ENCODE measurements at places on chromosomes 6 and 20. TPM values are rescaled to one million over a fixed set of nuclear protein-coding genes. Genes with fewer than 3 reads are reported as not detected.

Gene EYS
- total RNA-seq: not detected

Gene ULBP1
- 0.71 TPM for total RNA-seq

- peaks cover 24% of the 10 kb centered on the region for H3K4me1 ChIP-seq
- H3K36me3 ChIP-seq: no peaks in the 10 kb centered on the region
- no peaks in the 10 kb centered on the region for H3K27me3 ChIP-seq
- H3K27ac ChIP-seq: peak overlapping the region; percentile 88
Measured at GRCh38 chr6:149566410-149567193, 427 bp downstream of the GINM1 start.

DNA sequence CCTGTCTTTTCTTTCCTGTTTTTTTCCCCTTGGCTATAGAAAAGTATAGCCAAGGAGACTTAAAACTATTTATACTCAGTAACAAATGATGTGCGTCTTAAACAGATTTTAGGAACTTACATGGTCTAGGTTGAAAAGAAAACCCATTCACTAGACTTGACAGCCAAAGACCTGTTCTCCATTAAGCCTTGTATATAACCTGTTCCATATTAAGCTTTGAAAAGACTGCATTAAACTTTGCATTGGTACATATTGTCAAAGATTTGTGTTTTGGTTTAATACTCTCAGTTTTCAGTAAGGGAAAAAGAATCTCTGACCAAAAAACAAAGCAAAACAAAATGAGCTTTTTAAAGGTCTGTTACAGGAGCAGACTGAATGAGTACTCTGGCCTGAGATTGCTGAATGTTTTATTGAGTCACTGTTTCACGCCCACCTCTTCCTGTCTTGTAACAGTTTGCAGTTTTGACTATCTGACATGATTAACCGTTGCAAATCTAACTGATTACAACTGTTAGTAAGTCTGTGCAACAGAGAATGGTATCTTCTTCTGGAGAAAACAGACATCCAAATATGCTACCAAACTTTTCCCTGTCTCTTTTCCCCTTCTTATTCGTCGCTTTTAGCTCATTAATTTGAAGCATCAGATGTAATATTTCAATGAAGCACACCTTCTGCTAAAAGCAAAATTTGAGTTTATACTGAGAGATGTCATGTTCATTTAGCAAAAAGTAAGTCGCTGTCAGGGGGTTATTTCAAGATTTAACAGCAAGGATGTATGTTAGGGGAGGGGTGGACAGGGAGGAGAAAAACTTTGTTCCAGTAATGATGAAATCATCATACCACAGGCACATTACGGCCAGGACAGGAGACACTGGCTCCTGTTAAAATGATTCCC, 59.1 kb upstream of the SUPT3H start:
- no peaks in the 10 kb centered on the region for H3K27me3 ChIP-seq
- H3K4me1 ChIP-seq: peaks cover 54% of the 10 kb centered on the region
- no peak overlapping the region for H3K4me3 ChIP-seq
- DNase-seq: no peak
- H3K36me3 ChIP-seq: peaks cover 4% of the 10 kb centered on the region

GRCh38 chr6:118186672-118187567, 279.9 kb downstream of the SLC35F1 start:
- no peaks in the 10 kb centered on the region for H3K36me3 ChIP-seq
- H3K4me3 ChIP-seq: peak overlapping the region; percentile 9
- DNase-seq: no peak
- peaks cover 20% of the 10 kb centered on the region for H3K4me1 ChIP-seq

Data from activated CD8-positive, alpha-beta T cell treated with anti-CD3 and anti-CD28 coated beads, Interleukin-2, amount 10 ng/mL, durations not matched to agents 7 days and 5 days (primary cell).